Left kidney (tissue), 8 donors: ENCODE measurements at places on chromosomes 6 and 20.

GRCh38 chr6:149474108-149474935 is 10.5 kb downstream of the ZC3H12D start:
- no peak for DNase-seq

- DNase-seq: no peak
Measured at GRCh38 chr6:138555421-138555988, 56.2 kb upstream of the NHSL1 start.

GRCh38 chr6:5679691-5680090 is 327.0 kb downstream of the NRN1 start:
- no peak for DNase-seq

DNA sequence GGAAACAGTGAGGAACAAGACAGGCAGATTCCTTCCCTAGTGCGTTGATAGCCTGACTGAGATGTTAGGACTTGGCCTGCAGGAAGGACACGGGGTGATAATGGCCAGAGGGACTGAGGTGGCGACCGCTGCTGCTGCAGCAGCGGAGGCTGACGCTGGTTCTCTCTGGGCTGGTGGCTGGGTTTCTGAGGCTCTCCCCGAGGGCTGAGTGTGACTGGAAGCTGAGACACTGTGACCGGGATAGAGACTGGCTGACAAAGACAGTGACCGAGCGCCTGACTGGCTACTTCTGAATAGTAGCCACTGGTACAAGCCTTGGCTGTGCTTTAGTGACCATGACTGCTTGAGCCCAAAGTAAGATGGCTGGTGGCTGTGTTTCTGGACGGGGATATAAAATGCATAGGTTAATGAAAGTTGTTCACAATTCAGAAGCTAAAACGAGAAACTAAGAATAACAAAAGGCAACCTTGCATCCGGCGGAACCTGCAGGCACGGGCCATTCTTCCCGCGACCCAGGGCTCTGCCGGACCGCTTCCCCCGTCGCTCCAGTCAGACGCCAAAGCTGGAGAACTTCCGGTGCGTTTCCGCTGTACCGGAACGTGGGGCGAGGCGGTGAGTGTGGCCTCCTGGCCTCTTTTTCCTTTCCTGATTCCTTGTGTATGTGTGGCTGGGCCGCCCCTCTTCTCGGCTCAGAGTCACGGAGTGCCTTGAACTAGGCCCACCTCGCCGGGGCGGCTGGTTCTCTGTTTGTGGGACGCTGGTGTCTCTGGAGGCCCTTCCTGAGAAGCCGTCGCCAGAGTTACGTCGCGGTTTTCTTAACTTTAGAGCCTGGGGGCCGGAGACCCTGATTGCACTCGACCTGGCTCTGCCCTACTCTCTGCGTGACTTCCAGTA is at the start of gene AAR2:
Gene AAR2 (plus strand): TSS at position 587 of the 894 bp plus-strand sequence. CDS start 3,391 bp downstream, outside the sequence.
- peak; percentile 78 for DNase-seq

DNA sequence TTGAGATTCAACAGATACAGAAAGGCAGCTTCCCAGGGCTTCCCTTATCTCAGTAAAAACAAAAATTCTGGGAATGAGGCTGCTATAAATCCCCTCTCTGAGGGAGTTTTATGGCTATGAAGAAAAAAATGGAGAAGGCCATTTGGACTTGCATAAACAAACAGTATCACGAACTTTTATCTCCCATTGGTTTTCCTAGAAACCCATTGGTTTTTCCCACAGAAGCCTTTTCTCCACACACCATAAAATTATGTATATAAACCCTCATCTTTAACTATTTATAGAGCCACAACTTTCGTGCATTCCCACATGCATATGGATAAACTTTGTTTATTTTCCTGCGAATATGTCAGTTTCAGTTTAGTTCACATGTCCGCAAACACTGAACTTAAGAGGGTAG is 36.2 kb upstream of the BTBD3 start:
- no peak for DNase-seq

DNA sequence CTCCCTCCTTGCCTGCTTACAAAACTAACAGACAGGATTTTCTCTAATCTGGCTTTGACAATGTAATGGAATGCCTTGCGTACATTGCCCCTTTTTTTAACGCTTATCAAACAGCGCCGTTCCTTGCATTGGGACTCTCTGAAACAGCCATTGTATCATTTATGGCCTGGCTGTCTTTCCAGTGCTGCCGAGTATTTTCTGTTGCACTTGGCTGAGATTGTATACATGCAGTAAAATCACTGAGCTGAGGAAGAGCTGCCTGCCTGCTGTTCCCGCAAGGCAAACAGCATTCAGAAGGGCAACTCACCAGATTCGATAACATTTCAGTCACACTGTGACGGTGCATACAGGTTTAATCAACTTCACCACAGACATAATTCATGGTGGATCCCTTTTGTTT is 106.0 kb downstream of the SH3BGRL2 start:
- DNase-seq: peak; percentile 28

DNA sequence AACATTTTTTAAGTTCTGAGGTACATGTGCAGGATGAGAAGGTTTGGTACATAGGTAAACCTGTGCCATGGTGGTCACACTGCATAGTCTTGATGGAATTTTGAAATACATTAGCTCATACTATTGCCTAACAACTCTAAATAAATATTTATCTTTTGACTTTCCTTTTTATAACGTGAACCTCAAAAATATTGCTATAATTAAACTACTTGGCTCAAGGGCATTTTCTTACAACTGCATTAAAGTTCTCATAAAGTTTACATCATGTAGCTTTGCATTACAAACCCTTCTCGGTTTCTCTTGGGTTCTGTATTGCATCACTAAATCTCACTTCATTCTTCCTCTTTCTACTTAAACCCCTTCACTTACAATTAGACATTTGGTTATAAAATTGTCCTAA is 636.0 kb upstream of the PTCHD4 start:
- DNase-seq: no peak
